HT1080 (cell line): ENCODE measurements at places on chromosomes 7 and 10.

- peak; percentile 23 for DNase-seq
Observed at GRCh38 chr10:22605168-22605567, 109.2 kb downstream of the PIP4K2A start.

- DNase-seq, result no peak
Observed at GRCh38 chr10:98326621-98327027, 58.6 kb upstream of the LOXL4 start.

GRCh38 chr10:99555825-99556523 lies 23.2 kb downstream of the NKX2-3 start:
- DNase-seq, result no peak

- no peak for DNase-seq
Observed at GRCh38 chr7:35477609-35478008, 217.3 kb downstream of the HERPUD2 start.

DNA sequence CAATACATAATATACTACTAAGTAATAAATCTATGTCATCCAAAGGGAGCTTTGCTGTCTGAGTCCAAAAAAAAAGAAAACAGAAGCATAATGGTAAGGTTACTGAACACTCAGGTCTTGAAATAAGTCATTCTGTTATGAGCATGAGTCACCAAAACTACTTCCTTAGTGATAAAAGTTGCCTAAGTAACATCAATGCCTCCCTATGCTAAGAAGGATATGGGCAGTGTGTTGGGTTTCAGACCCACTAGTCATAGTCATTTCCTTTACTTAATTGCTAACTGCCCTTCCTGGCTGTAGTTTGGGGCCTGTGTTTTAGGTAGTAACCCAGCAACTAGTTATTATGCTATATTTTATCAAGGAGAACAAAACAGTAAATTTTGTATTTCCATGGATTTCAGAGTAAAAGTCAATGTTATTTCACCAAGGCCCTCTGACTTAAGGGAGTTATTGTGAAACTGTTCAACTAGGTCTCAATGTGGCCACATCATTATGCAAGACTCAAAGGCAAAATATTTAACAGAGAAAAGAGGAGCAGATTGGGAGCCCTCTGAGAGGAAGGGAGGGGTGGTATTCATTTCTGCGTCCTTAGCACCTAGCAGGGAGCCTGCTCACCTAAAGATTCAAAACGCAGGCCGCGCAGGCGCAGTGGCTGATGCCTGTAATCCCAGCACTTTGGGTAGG lies 11.7 kb upstream of the VIM start:
- DNase-seq, result peak; percentile 99

DNA sequence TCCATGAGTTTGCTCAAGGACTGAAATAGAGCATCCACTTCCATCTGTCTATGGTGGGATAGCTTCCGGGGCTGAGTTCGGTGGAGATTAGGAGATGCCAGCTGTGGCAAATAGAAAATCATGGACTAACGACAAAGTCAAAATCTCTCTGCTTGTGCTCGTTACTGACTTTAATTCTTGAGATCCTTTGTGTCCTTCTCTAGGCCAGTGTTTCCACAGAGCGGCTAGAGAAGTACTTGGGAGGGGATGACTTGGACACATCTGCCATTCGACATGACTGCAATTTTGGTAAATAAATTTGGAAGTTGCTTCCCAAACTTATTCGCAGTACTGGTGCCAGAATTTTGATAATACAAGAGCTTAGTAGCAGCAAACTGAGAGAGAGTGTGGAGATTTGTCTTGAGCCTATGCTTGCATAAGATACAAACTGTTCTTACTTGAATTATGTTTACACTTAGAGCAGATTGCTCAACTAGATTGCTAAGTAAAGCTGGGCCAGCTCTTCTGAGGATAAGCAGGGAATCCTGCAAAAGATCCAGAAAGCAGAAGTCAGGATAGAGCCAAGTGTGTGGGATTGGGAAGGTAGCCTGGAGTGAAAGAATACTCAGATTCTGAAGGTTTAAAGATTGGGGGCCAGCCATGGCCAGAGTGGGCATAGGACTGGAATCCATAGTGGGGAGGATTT lies 27.6 kb downstream of the ABCC2 start:
- DNase-seq, result no peak

DNA sequence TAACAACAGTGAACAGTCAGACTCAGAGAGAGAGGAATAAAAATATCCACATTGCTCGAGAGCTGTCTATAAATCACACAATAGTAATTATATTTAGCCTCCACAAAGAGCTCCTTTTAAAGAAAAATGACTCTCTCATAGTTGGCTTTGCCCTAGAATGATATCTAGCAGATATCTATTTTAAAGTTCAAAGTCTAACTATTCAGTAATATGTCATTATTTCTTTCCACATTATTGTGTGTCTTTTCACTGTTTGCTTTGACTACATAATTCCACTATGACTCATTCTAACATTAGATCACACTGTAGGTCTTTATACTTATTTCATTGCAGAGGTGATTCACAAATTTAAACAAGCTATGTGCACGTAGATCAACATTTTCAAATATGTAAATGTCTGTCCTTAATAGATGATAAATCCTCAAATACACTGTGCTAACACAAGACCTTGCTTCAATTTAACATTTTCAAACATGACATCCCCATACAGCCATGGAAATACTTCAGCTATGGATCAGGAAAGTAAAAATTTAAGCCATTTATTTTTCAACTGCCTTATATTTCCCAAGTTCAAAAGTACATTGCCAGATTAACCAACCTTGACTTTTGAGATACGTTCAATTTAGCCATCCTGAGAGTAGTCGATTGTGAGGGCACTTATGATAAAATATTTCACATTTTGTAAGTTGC lies 99.9 kb upstream of the AKR1E2 start:
- peak; percentile 89 for DNase-seq

- DNase-seq, result no peak
Observed at GRCh38 chr10:73344269-73344668, 14.4 kb downstream of the CFAP70 start.

DNA sequence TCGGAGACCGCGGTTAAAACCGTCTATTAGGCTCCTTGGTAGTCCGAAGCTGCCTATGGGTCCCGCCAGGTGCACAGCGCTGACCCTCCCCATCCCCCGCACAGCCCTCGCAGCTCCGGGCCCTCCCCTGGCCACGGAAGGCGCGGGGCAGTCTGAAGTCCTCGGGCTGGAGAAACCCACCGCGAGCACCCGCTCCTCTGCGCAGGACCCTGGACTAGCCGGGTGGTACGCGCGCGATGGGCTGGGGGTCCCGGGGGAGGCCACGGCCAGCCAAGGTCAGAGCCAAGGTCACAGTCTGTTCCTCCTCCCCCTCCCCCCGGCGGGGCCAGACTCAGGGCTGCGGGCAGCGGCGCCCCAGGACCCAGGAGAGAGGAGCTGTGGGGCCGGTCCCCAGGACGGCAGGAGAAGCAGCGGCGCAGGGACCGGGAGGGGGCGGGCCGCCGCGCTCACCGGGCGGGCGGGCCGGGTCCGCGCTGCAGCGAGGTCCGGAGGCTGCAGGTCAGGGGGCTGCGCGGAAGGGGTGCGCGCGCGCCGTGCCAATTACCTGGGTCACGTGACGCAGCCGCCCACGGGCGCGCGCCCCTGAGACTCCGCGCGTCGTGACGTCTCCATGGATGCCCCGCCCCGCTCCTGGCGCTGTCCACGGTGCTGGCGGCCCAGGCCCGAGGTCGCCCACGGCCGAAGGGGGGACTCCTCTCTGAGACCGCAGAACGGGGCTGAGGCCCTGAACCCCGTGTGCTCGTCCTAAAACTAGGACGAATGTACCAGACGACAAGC lies at the start of gene OGDHL:
Gene OGDHL (minus strand): TSS at position 535 of the 777 bp plus-strand sequence. CDS start 3,731 bp downstream, outside the sequence.
- peak; percentile 48 for DNase-seq

GRCh38 chr10:111063471-111063870 lies 13.4 kb upstream of the ADRA2A start:
- DNase-seq, result no peak

DNA sequence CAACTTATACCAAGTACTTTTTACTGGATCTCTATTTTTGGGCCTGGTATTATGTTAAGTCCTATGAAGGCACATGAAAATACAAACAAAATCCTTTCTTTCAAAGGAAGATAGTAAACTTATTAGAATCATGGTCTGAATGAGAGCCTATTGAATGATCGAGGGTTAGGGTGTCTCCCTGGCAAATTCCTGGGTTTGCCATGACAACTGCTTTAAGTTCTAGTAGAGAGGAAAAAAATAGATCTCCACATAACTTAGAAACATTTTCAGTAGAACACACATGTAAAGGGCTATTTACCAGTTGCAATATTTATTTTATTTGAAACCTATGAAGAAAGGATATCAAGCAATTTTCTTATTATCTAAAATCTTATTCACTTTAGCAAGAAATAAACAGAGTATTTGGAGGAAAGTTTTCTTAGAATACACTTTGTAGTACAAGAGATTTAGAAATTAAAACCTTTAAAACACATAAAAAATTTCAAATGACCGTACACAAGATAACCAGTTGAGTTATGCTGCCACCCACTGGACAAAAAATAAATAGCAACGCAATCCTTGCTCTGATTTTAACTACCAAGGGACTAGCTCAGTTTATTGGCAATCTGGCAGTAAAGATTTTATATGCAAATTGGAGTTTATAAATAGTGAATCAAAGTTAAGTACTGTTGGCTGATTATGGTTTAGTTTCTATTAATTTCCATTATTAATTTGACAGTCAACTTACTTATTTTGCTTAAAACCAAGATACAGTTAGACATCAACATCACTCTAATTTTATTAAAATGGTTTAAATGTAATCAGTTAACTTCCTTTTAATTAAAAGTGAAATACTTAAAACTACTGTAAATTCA lies 33.9 kb downstream of the CACUL1 start:
- peak; percentile 42 for DNase-seq

DNA sequence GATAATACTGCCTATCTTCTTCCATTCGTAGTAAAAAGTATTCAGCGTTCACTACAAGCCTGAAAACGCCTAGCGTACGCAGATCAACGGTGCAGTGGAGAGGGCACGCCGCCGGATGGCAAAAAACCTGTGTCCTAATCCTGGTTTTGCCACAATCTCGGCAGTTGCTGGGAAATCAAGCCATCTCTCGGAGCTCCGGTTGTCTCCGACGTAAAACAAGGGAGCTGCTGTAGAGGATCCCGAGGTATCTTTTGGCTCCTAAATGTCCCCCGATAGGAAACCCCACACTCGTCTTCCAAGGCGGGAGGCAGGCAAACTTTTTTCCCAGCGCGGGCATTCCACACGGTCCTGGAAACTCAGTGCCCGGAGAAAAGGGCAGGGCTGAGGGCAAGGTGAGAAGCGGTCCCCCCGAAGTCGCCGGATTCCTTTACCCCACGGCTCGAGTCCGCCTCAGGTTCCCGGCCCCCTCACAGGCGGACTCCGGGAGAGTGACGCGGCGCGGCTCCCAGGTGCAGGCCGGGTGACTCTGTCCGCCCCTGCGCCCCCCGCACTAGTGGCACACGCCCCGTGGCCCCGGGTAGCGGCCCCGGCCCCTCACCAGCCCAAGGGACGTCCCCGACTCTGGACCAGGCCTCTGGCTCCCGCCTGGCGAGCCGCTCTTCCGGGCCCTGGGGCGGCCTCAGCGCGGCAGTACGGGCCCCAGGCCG lies 649 bp downstream of the IDE start:
- peak; percentile 22 for DNase-seq

DNA sequence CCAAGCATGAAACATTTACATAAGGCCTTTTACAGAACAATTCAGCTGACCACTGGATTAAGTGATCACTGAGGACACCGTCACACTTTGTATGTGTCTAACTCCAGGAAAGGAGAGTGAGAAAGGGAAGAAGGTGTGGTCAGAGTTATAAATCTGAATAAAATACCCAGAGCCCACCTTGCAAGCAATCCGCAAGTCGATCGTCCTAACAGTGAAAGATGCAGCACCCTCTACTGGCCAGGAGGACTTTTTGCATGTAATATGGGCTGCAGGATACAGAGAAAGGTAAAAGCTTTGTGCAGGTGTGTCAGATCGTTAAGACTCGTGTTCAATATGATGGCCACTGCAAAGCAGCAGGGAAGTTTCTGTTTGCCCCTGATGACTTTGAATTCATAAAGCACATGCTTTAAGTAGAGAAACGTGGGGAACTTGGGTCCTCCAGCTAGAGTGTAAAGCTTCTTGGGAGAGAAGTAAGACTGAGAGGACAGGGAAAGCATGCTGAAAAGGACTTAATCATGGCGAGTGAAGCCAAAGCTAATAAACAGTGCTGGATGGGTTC lies 68.5 kb upstream of the BMPER start:
- peak; percentile 45 for DNase-seq

- DNase-seq, result peak; percentile 14
Observed at GRCh38 chr7:92135052-92135889, 994 bp upstream of the CYP51A1 start.

- no peak for DNase-seq
Observed at GRCh38 chr10:123536176-123536845, 129.8 kb upstream of the GPR26 start.

- DNase-seq, result no peak
Observed at GRCh38 chr7:154912871-154913637, 89.9 kb downstream of the PAXIP1 start.

GRCh38 chr7:91940171-91940570 lies 491 bp upstream of the AKAP9 start:
- peak; percentile 26 for DNase-seq

DNA sequence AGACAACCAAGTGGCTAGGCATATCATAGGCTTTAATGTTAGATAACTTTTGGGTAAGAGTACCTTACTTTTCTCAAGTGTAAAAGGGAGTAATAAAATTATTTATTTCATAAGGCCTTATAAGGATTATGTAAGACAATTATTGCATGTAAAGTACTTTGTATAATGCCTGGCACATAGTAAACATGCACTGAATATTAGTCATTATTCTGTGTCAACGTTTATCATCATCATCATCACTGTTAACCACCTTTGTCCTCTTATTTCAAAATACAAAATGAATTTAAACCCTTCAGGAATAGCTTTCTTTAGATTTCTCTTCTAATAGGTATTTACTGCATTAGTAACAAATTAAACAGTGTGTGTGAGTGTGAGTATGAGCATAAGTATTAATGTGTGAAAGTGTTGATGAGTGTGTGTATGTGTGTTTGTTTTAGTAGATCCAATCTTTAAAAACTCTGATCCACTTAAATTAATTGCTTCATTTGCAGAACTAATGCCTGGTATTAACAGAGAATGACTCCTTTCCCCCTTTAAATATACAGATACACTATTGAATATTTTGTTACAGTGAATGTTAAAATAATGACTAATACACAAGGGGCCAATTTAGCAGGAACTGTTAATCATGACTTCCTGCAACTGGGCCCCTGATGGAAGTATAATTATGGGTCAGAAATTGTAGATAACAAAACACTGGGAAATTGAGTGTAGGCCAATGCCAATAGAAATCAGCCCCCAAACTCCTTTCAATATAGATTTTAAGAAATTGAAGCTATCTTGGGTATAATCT lies 213.3 kb upstream of the FZD8 start:
- no peak for DNase-seq

DNA sequence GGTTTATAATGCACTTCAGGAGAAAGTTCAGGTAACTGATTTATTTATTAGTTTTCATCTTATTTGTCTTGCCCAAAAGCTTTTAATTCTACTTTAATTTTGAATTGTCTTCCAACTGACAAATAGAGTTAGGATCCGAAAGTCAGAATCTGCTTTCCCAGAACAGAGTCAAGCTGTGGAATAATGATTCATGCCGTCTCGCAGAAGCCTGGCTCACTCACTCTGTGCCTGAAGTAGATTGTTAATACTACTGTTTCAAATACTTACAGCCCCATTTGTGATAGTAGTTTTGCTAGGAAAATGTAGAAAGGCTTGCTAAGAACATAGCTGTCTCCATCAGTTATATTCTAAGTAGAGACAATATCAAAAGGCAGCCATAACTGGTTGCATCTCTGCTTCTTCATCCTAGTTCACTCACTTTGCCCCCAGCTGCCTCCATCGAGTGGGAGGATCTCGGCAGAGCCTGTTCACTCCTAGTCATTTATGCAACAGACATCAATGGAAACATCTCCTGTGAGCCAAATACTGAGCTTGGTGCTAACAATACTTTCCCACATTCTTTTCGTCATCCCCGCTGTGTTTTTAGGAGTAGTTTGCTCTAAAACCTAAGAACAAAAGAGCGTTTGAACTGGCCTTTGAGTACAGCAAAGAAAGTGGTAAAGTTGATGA lies 28.0 kb downstream of the ABRAXAS2 start:
- no peak for DNase-seq
